SK-MEL-5 (cell line): ENCODE measurements at places on chromosomes 7 and 10.
A peak's percentile ranks its signal among the peaks of the same experiment; 100 is the strongest.

DNA sequence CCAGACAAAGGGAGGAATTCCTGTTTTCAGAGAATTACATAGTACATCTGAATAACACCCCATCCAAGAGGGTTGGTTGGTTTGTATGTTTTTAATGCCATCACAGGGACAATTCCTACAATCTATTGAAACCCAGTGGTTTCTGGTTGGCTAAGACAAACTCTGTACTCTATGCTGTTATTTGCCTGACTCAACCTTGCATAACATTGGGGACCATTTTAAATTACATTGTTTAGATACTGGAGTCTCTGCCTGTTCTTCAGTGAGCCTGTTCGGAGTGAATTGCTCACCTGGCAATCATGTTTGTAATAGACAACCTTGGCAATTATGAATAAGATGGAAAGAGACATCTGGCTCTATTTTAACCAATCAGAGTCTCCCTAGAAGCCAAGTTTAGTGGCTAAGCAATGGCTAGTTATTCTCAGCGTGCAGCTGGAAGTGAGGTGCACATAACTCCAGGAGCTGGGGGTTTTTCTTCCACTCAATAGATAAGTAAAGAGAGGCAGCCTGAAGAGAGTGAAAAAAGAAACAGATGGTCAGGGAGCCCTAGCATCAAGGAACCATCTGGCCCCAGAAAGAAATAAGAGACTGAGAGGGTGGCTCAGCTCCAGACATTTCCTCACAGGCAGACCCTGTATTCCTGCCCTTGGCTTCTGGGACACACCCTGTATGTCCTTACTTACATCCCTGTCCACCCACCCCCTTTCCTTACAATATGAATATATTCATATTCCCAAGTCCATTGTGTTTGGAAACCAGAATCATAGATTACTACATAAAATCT, 21.2 kb upstream of the SLC35G1 start:
- DNase-seq = no peak

GRCh38 chr10:87635498-87636312, 24.0 kb upstream of the PAPSS2 start:
- peak; percentile 23 for DNase-seq

DNA sequence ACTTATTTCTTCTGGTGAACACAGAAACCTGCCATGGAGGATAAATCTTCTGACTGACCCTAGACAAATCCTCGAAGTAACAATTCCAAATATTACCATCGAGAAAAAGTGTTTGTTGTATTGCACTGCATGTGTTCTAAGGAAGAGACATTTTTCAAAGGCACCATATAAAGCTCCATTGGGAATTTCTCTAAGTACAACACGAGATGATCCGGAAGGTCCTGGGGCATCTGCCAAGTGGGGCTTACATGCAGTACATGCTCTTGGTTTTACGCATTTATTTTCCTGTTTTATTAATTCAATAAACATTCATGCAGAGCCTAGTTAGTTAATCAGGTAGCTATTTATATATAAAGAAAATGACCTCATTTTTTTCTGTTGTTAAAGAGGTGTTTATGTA, 692.0 kb upstream of the IGFBP3 start:
- no peak for DNase-seq

- no peak for DNase-seq
Measured at GRCh38 chr7:85883-86515, 106.4 kb upstream of the FAM20C start.

DNA sequence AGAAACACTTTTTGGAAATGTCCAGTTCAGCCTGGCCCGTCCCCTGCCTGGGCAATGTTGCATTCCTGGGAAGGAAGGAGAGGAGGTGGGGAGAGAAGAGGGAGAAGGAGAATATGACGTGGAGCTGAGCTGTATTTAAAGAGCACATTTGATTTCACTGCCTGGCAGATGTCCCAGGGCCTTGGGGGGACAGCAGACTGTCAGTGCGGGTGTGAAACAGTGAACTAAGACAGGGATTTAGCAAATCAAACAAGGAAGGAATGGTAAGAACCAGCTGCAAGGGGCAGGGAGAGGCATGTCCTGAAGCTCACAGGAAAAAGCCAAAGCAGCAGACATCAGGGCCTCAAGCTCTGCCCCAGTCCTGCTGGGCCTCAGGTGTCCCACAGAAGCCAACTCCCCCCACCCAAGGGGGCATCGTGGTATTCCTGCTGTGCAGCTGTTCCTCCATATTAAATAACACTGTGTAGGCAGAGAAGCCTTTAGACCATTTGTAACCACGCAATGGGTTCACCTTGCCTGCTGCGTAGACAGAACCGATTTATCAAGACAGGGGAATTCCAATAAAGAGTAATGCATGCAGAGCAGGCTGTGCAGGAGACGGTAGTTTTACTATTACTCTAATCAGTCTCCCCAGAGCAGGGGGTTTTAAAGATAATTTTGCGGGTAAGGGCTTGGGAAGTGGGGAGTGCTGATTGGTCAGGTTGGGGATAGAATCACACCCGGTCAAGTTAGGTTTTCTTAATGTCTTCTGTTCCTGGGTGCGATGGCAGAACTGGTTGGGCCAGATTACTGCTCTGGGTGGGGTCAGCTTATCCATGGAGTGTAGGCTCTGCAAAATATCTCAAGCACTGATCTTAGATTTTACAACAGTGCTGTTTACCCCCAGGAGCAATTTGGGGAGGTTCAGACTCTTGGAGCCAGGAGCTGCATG, 18.3 kb downstream of the LEP start:
- DNase-seq = no peak

DNA sequence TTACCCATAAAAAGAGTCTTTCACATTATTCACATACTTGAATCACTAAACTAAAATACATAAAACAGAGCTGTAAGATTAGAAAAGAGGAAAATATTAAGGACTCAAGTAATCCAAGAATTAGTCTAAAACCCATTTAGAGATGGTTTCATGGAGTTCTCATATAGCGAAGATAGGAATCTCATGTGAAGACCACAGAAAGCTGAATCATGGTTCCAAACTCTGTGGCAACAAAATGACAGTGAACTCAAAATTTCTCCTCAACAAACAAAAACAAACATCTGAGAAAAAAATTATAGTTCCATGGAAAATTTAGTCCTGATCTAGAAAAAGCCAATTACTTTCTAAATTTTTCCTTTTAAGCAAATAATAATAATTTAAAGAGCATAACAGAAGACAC, 34.6 kb downstream of the BAZ1B start:
- no peak for DNase-seq

DNA sequence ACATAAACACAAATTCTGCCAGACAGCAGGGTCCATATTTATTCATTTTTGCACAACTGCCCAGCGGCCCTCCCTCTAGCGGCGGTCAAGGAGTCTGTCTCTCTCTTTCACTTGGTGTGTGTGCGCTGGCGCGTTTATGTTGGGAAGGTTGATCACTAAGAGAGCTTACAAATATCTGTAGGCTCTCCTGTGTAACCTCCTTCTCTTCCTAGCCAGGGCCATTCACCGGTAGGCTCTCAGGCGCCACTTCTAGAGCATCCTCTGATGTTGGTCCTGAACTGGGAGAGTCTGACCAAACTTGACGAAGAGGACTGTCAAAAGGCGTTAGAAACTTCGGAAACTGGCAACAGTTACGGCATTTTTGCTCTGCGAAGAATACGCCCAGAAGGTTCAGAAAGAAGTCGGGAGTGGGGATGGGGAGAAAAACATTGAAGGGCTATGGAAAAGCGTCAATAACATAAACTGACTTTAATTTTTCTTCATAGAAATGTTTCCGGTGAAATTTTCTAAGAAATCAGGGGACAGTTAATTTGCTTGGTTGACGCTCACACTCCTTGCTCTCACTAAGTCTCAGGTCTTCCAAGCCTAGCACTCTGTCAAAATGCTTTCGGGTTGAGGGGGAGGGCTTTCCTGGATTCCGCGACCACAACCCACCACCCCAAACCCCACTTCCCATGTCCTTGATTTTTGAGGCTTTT, 731.1 kb downstream of the ZWINT start:
- peak; percentile 62 for DNase-seq

DNA sequence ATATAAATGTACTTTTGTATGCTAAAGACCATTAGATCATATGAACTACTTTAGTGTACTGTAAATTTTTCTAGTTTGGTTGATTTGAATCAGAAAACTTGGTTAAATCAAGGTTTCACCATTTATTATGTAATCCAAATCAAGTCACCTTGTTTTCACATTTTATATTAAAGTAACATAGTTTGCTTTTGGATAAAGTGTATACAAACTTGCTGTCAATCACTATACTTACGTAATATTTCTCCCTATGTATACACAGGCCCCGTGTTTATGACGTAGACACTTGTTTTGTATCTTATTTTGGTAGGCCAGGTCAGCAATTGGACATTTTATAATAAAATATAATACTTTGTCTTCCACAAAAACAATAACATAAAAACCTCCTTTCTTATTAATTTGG, 32.2 kb downstream of the NAMPT start:
- DNase-seq = no peak

- DNase-seq = no peak
Measured at GRCh38 chr7:116239434-116239833, 29.1 kb downstream of the TES start.

GRCh38 chr10:93280699-93281366, 201.3 kb downstream of the MYOF start:
- DNase-seq = no peak
